GM12878 (cell line): ENCODE measurements at places on chromosomes 1 and 21. TPM values are rescaled to one million over a fixed set of nuclear protein-coding genes. Genes with fewer than 3 reads are reported as not detected.

Gene GATAD2B
- 5.8 and 6.6 TPM in 2 replicates for polyA plus RNA-seq

Gene CELA3A
- not detected in 2 replicates for polyA plus RNA-seq

Gene ARHGEF19
- 1.2 and 1.3 TPM in 2 replicates for polyA plus RNA-seq

Gene CBR3
- 16.2 and 17.9 TPM in 2 replicates for polyA plus RNA-seq

Gene C1orf94
- not detected in 2 replicates for polyA plus RNA-seq

Gene SERPINC1
- polyA plus RNA-seq: 0.18 TPM in 1 of 2 replicates, not detected in the other

Gene CD160
- 0.10 and 0.83 TPM in 2 replicates for polyA plus RNA-seq

Gene FMN2
- polyA plus RNA-seq: 0.06 TPM in 1 of 2 replicates, not detected in the other

Gene S100A6
- polyA plus RNA-seq: 30.4 and 32.3 TPM in 2 replicates

Gene CTTNBP2NL
- 6.7 and 8.9 TPM in 2 replicates for polyA plus RNA-seq

Gene OLFML2B
- not detected in 2 replicates for polyA plus RNA-seq

Gene CACNA1S
- polyA plus RNA-seq: 0.04 TPM in 1 of 2 replicates, not detected in the other

Gene TFF2
- polyA plus RNA-seq: not detected in 2 replicates

Gene PGBD5
- not detected in 2 replicates for polyA plus RNA-seq

Gene CACNA1E
- 7.7 and 9.1 TPM in 2 replicates for polyA plus RNA-seq

Gene HSPB7
- polyA plus RNA-seq: 0.20 and 0.34 TPM in 2 replicates

Gene OR2T35
- polyA plus RNA-seq: 0.10 and 0.12 TPM in 2 replicates

Gene MCOLN2
- 106 and 113 TPM in 2 replicates for polyA plus RNA-seq

Gene LRRC8B
- 6.4 and 7.2 TPM in 2 replicates for polyA plus RNA-seq

Gene PHTF1
- polyA plus RNA-seq: 28.8 and 29.2 TPM in 2 replicates

Gene CLCA4
- not detected in 2 replicates for polyA plus RNA-seq

Gene OLIG1
- not detected in 2 replicates for polyA plus RNA-seq

Gene MPZ
- polyA plus RNA-seq: 0.27 and 1.4 TPM in 2 replicates

Gene AGRN
- 0.84 and 0.95 TPM in 2 replicates for polyA plus RNA-seq

Gene RNU1-3
- 3.6 and 4.3 TPM in 2 replicates for polyA plus RNA-seq
